ENCODE measurements at places on chromosomes 16 and 17. TPM values are rescaled to one million over a fixed set of nuclear protein-coding genes. Genes with fewer than 3 reads are reported as not detected.
A peak's percentile ranks its signal among the peaks of the same experiment; 100 is the strongest.

GRCh38 chr17:6683081-6683684 lies 30.0 kb downstream of the SLC13A5 start:
- DNase-seq = no peak

- no peak for DNase-seq
These were observed 240.7 kb downstream of the CDH13 start for GRCh38 chr16:82867485-82867884.

DNA sequence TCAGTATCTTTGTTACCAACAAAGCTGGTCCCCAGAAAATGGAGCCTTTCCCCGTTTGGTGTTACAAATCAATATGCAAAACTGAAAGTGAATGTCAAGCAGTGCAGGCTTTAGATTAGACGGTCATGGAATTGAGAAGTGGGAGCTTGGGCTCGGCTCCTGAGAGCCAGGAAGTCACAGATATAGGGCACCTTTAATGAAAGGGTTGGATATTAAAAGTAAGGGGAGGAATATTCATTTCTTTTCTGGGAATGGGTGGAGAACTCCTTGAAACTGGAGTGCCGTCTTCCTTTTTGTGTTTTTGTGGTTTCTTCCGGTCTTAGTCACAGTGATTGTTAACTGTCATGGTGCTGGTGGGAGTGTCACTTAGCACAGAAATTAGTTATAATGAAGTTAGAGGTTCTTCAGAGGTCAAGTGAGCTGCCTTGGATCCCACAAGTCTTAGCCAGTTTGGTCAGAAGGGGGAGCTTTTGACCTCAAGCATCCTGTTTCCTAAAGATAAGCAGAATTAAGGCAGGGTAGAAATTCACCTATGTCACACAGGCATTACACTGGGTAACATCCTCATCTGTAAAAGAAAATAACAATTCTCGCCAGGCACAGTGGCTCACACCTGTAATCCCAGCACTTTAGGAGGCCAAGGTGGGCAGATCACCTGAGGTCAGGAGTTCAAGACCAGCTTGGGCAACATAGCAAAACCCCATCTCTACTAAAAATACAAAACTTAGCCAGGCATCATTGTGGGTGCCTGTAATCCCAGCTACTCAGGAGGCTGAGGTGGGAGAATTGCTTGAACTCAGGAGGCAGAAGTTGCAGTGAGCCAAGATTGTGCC lies 9.6 kb upstream of the EIF1 start:
- peak; percentile 69 for DNase-seq

DNA sequence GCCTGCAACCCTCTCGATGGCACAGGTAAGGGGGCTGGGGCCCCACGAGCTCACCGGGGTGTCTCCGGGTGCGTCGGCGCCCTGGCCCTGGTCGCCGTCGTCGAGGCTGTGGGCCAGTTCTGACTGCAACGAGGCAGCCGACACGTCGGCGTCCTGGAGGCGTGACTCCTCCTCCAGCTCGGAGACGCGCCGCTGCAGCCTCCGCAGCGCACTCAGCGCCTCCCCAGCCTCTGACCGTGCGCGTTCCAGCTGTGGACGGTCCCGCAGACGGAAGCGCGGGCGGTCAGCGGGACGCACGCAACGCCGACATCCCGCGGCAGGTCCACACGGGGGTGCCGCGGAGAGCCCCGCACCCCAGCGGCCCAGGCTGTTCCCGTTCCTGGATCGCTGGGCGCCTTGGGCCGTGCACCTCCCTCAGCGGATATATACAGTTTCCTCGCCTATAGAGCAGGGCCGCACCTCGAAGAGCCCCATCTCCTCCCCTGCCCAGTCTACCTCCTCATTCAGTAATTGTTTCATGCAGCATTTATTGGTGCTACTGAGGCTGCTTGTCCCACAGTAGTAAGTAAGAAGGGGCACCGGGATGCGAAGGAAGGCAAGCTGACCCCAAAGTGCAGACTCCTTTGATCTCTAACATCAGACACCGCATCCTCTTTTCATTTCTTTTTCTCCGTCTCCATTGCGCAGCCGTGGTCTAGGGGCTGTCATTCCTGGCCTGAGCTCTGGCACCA lies 5.8 kb downstream of the THOC6 start:
- peak; percentile 70 for DNase-seq

- DNase-seq = no peak
These were observed 44.1 kb upstream of the MYH10 start for GRCh38 chr17:8674344-8675305.

DNA sequence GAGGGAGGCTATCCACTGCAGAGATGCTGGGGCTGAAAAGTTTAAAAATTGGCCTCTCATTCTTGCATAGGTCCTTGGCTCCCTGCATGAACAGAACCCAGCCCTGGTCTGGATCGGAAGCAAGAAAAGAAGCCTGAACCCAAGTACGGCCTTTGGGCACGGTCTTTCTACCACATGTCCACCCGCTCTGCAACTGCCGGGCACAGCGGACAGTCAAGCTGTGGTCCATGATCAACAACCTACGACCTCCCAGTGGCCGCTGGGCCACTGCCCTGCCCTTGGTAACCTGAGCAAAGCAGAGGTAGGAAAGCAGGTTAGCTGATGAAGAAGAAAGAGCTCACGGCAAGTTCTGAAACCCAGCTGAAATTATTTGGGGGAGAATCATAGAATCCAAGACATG lies 3.6 kb downstream of the ABCC12 start:
- DNase-seq = no peak

GRCh38 chr16:81620796-81621195 lies 158.3 kb upstream of the PLCG2 start:
- DNase-seq = no peak

GRCh38 chr16:12228602-12229499 lies 252.3 kb downstream of the SNX29 start:
- no peak for DNase-seq

GRCh38 chr17:17033466-17033865 lies 8.8 kb upstream of the MPRIP start:
- no peak for DNase-seq

DNA sequence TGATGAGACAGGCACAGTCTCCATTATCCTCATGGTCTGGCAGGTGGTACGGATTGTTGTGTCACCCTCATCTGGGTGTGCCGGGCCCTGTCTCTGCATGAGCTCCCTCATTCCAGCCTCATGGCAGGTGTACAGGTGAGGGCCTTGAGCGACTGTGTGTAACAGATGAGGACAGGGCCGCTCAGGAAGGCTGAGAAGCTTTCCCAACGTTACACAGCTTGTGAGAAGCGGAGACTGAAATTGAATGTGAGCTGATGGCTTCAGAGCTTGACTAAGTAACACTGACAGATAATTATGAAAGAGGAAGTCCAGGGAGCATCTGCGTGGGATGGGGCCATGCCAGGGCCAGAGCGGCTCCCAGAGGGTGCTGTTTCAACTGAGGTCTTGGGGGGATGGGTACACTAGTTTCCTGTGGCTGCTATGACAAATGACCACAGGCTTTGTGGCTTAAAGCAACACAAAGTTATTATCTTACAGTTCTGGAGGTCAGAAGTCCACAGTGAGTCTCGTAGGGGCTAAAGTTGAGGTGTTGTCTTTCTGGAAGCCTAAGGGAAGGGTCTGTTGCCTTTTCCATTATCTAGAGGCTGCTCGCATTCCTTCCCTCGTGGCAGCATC lies 36.7 kb downstream of the CMIP start:
- peak; percentile 60 for DNase-seq

DNA sequence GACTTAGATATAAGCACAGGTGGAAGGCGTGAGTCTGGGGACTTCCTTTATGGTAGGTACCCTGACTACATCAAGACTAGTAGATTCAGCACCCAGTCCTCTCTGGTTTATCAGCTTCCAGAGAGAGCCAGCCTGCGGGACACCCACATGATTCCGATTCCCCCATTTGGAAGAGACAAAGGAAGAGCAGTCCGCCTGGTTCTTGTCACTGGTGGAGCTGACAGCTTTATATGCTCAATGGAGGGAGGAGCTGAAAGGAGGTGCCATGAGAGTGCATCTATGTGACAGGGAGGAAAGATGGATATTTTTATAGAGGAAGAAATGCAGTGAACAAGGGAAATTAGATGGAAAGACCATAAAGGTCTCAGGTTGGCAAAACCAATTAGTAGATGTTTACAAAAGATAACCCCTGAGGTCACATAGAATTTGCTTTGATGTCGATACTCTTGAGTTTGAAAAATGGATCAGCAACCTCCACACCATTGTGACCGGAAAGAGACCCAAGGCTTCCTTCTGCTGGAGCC lies 437.7 kb downstream of the PMP22 start:
- DNase-seq = no peak

DNA sequence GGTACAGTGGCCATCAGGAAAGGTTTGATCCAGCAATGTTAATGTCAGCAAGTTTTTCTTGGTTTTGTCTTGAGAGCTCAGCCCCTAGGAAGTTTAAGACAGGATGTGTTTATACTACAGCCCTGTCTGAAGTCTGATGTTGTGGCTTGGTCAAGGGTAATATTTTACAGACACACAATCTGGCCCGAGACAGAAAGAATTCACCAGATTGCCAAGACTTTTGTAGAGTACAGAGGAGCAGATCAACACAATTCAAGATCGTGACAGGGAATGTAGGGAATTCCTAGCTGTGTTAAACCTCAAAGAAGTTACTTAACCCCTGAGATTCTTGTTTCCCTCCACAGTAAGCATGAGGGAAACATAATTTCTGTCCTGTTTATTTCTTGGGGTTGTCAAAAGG lies 63.1 kb downstream of the SHISA9 start:
- DNase-seq = no peak

DNA sequence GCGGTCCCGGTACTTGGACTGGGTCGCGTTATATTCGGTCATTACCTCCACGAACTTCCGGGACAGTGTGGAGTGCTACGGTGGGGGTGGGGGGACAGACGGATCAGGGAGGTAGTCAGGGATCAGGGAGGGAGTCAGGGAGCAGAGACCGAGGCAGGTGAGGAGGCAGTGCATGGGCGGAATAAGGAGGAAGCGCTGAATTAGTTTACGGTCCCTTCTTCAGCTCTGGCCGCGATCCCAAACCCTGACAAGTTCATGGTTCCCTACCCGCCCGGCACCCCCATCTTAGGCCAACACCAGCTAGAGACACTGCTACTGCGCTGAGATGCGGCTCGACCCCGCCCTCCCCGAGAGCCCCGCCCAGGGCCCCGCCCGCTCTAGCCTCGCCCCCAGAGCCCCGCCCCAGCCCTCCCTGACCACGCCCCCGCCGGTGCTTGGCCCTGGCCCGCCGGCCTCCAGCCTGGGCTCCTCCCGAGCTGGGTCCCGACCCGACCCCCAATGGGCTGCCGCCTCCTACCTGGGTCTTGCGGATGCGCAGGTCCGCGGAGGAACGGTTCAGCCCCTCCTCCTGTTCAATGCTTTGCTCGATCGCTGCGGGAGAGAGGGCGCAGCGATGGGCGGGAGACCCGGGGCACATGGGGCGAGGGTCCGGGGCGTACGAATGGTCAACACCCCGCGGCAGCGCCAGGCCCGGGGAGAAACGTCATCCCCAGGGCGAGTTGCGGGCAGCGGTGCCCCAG lies 12.1 kb downstream of the HSD3B7 start:
- DNase-seq = peak; percentile 77

DNA sequence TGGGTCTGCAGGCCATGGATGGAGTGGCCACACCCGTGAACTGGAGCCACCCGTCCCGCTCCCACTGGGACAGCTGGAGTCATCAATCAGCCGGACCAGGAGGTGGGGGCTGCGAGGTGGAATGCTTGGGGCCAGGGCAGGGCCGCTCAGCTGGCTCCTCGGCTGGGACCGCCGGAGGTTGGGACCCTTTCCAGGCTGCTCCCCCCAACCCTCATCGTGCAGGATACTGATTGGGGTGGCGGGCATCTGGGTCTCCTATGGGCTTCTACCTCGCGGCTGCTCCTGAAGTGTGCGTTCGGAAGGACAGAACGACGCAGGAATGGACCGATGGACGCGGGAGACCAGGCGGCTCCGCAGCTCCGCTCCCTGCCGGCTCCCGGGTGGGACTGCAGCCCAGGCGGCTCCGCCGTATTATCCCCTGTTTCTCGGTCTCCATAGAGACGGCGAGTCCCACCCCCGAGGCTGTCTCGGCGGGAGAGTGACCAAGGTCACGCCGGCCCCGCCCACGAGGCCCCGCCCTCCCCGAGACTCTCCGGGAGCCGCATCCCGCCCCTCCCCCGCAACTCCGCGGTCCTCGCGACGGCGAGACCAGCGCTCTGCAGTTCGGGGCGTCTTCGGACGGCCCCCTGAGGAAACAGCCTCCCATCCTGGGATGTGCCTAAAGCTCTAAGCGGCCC lies at the start of gene TPPP3:
Gene TPPP3 (minus strand): TSS at position 388 of the 677 bp plus-strand sequence. CDS start 2,387 bp downstream, outside the sequence.
- DNase-seq = peak; percentile 37

GRCh38 chr16:56833243-56833970 lies 31.6 kb upstream of the SLC12A3 start:
- DNase-seq = no peak

DNA sequence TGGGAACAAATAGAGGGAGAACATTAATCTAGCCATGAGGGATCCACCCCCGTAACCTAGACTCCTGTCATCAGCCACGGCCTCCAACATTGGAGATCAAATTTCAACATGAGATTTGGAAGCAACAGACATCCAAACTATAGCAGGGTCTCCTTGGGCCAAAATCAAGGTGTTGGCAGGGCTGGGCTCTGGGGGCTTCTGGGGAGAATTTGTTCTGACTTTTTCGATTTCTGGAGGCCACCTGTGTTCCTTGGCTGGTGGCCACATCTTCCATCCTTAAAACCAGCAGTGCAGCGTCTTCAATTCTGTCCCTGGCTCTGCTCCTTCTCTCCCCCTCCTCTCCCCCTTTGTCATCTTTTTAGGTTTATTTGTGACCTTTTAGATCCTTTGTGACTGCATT lies 546.2 kb downstream of the WWOX start:
- DNase-seq = no peak

CFAP119 gene
- 3.6 TPM for total RNA-seq

NPIPA2 gene
- 4.1 TPM for total RNA-seq

CPNE7 gene
- total RNA-seq = 28.2 TPM

Measured in activated naive CD4-positive, alpha-beta T cell treated with anti-CD3 and anti-CD28 coated beads, Interleukin-2, amount 50 U/mL, for 72 hours (primary cell).